ENCODE measurements at places on chromosomes 13 and 19. TPM values are rescaled to one million over a fixed set of nuclear protein-coding genes. Genes with fewer than 3 reads are reported as not detected.

DNA sequence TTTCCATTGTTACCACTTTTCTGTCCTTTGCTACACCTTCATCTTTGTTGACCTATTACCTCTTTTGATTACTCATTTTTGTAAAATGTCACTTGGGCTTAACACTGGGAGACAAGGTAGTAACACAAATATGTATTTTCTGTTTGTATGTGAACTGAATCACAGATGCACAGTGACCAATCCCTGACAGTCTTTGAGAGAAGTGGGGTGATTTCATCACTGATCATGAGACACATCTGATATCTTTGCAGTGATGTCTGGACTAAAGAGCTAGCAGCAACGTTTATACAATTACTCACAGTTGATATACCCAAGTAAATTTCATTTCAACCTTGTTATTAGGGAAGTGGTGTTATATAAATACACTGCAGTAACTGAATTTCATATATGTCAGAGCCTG, 1397.4 kb upstream of the SPRY2 start:
- no peak for DNase-seq

- DNase-seq: peak; percentile 77
These were observed 4.0 kb upstream of the FLT3LG start for GRCh38 chr19:49469828-49470614.

GRCh38 chr13:97148894-97149293, 73.2 kb upstream of the MBNL2 start:
- no peak for DNase-seq

GRCh38 chr13:31067416-31068118, 94.1 kb downstream of the HSPH1 start:
- no peak for DNase-seq

DNA sequence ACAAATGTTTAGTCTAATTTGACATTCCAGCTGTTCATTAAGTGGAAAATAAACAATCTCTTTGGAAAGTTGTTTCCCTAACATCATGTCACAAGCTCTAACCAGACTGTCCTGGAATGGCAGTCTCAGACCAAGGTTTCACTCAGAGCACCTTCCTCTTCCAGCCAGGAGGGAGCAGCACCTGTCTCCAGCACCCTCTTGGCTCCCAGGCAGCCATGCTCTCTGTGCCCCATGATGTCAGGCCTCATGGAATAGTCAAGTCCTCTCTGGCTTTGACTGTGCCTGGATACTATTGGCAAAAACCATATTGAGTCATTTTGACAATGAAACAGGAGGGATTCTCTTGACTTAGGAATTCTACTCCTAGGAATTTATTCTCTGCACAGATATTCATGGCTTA, 171.4 kb downstream of the OXGR1 start:
- peak; percentile 54 for DNase-seq

The TUBB4A gene
- total RNA-seq: 0.26 TPM
